Nephron progenitor cell (in vitro differentiated cells): ENCODE measurements at places on chromosomes 6 and 20.

GRCh38 chr6:21527731-21528130 is 65.8 kb upstream of the SOX4 start:
- DNase-seq, result no peak
- H3K4me3 ChIP-seq, result no peak overlapping the region
- no peaks in the 10 kb centered on the region for H3K36me3 ChIP-seq
- no peak overlapping the region for H3K27ac ChIP-seq
- peaks cover 13% of the 10 kb centered on the region for H3K4me1 ChIP-seq

GRCh38 chr6:30006170-30007131 is 54.6 kb upstream of the POLR1H start:
- peak; percentile 33 for DNase-seq
- peaks cover 19% of the 10 kb centered on the region for H3K4me1 ChIP-seq
- H3K4me3 ChIP-seq, result peak overlapping the region; percentile 74
- H3K36me3 ChIP-seq, result peaks cover 25% of the 10 kb centered on the region
- no peak overlapping the region for H3K27ac ChIP-seq

- H3K27ac ChIP-seq, result peak overlapping the region; percentile 11
- peaks cover 11% of the 10 kb centered on the region for H3K36me3 ChIP-seq
- no peak for DNase-seq
- H3K4me1 ChIP-seq, result peaks cover 43% of the 10 kb centered on the region
These were observed 322.2 kb downstream of the NRN1 start for GRCh38 chr6:5684320-5685053.

GRCh38 chr6:131115651-131116050 is 19.6 kb upstream of the AKAP7 start:
- no peak for DNase-seq
- H3K27ac ChIP-seq, result peak overlapping the region; percentile 51
- no peaks in the 10 kb centered on the region for H3K36me3 ChIP-seq

- no peak overlapping the region for H3K27ac ChIP-seq
- DNase-seq, result no peak
- no peaks in the 10 kb centered on the region for H3K4me1 ChIP-seq
- H3K27me3 ChIP-seq, result no peaks in the 10 kb centered on the region
- no peak overlapping the region for H3K4me3 ChIP-seq
- H3K36me3 ChIP-seq, result no peaks in the 10 kb centered on the region
These were observed 39.7 kb downstream of the BTBD9 start for GRCh38 chr6:38599966-38600550.

- H3K27ac ChIP-seq, result peak overlapping the region; percentile 92
- no peak for DNase-seq
- H3K4me3 ChIP-seq, result peak overlapping the region; percentile 92
- no peaks in the 10 kb centered on the region for H3K27me3 ChIP-seq
- H3K36me3 ChIP-seq, result peaks cover 4% of the 10 kb centered on the region
These were observed 1.3 kb downstream of the DSTN start for GRCh38 chr20:17571153-17571527.

GRCh38 chr6:43014434-43014909 is 423 bp downstream of the KLHDC3 start:
- no peak for DNase-seq
- H3K27me3 ChIP-seq, result peaks cover 4% of the 10 kb centered on the region
- H3K4me3 ChIP-seq, result peak overlapping the region; percentile 93
- peaks cover 29% of the 10 kb centered on the region for H3K36me3 ChIP-seq
- H3K27ac ChIP-seq, result peak overlapping the region; percentile 83
- peaks cover 57% of the 10 kb centered on the region for H3K4me1 ChIP-seq

DNA sequence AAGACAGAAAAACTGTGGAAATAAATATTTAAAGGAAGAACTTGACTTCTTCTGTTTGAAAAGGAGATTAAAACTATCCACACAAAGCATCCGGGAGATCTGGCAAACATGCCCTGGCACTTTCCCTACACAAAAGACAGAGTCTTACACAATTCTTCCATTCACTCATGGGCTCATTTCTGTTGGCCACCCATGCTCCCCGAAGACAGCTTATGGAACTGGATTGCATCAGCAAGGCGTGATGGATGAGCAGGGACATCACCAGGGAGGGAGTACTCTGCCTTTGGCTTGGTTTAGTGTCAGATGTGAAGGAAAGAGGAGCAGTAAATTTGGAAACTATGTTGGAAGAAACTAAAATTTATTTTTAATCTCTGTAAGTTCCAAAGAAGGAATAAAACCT is 379.3 kb downstream of the CD109 start:
- H3K27ac ChIP-seq, result no peak overlapping the region
- no peaks in the 10 kb centered on the region for H3K27me3 ChIP-seq
- no peak for DNase-seq
- H3K4me3 ChIP-seq, result no peak overlapping the region
- no peaks in the 10 kb centered on the region for H3K4me1 ChIP-seq

GRCh38 chr20:32521780-32522525 is 63.2 kb downstream of the NOL4L start:
- DNase-seq, result peak; percentile 89
- peaks cover 4% of the 10 kb centered on the region for H3K27me3 ChIP-seq
- no peaks in the 10 kb centered on the region for H3K36me3 ChIP-seq
- peaks cover 79% of the 10 kb centered on the region for H3K4me1 ChIP-seq
- H3K4me3 ChIP-seq, result no peak overlapping the region

DNA sequence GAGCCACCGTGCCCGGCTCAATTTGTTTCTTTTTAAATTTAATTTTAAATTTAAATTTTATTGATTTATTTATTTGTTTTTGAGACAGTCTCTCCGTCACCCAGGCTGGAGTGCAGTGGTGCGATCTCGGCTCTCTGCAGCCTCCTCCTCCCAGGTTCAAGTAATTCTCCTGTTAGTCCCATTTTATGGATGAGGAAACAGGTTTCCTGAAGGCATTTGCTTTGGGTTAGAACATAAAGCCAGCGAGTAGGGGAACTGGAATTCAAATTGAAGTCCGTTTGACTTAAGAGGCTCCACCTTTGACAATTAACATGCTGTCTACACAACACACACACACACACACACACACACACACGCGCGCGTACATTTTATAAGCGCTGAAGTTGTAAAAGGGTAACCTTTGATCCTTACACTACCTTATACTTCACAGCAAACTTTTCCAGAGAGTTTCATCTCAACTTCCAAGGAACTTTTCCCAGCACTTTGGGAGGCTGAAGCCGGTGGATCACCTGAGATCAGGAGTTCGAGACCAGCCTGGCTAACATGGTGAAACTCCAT is 232.0 kb downstream of the BCAS1 start:
- peaks cover 5% of the 10 kb centered on the region for H3K4me1 ChIP-seq
- H3K27ac ChIP-seq, result no peak overlapping the region
- no peak for DNase-seq
- H3K4me3 ChIP-seq, result no peak overlapping the region
- H3K36me3 ChIP-seq, result no peaks in the 10 kb centered on the region

DNA sequence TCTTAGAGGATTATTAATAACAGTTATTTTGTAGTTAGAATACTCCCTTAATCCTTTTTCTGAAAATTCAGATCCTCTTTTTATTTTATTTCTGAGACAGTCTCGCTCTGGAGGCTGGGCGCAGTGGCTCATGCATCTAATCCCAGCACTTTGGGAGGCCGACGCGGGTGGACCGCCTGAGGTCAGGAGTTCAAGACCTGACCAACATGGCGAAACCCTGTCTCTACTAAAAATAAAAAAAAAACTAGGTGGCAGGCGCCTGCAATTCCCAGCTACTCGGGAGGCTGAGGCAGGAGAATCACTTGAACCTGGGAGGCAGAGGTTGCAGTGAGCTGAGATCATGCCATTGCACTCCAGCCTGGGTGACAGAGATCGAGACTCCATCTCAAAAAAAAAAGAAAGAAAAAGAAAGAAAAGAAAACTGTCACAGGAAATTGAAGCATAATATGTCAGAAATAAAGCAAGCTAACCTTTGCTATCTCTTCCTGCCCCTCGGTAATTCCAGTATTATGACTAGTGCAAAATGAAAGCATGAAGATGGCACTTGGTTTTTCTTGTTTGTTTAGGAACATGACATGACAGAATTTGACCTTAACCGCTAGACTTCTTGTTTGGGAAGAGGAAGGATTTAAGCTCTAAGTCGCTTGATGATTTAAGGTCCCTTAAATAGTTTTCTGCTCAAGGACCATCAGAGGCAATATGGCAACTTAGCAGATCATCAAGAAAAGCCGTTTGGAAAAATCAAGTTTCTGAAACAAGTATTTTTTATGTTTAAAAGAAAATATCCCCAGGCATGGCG is 1.8 kb upstream of the RBM39 start:
- H3K4me1 ChIP-seq, result peaks cover 42% of the 10 kb centered on the region
- H3K36me3 ChIP-seq, result peaks cover 25% of the 10 kb centered on the region
- H3K27me3 ChIP-seq, result peaks cover 5% of the 10 kb centered on the region
- H3K4me3 ChIP-seq, result peak overlapping the region; percentile 99

GRCh38 chr20:18978311-18978710 is 164.7 kb downstream of the SCP2D1 start:
- no peak for DNase-seq
- H3K27me3 ChIP-seq, result no peaks in the 10 kb centered on the region
- H3K4me3 ChIP-seq, result no peak overlapping the region
- no peaks in the 10 kb centered on the region for H3K36me3 ChIP-seq
- peaks cover 4% of the 10 kb centered on the region for H3K4me1 ChIP-seq

GRCh38 chr20:35000311-35000921 is 44.7 kb downstream of the MYH7B start:
- no peaks in the 10 kb centered on the region for H3K27me3 ChIP-seq
- H3K4me1 ChIP-seq, result no peaks in the 10 kb centered on the region
- no peak overlapping the region for H3K4me3 ChIP-seq
- H3K36me3 ChIP-seq, result peaks cover 31% of the 10 kb centered on the region

DNA sequence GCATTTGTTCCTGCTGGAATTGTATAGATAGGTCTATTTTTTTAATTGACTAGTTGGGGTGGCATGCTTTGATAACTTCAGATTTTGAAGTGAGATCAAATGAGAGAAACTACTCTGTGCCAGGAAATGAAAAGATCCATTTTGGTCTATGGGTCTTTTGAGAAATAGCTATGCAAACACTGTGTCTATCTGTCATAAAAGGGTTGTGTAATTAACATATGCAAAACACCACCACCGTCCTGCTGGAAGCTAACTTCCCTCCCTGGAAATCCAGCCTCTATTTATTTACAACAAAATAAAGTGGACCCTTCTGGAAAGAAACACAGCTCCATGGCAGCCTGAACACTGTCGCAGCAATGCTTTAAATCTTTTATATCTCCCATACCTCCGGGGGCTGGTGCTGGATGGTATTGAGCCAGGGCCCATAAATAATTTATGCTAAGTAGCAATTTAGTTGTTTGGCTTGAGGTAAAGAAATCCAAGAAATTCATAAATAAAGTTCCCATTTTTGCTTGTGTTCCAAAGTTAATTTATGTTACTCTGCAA is 244.2 kb upstream of the POU3F2 start:
- no peaks in the 10 kb centered on the region for H3K36me3 ChIP-seq
- no peak overlapping the region for H3K27ac ChIP-seq
- no peak for DNase-seq
- peaks cover 31% of the 10 kb centered on the region for H3K4me1 ChIP-seq
- no peaks in the 10 kb centered on the region for H3K27me3 ChIP-seq

DNA sequence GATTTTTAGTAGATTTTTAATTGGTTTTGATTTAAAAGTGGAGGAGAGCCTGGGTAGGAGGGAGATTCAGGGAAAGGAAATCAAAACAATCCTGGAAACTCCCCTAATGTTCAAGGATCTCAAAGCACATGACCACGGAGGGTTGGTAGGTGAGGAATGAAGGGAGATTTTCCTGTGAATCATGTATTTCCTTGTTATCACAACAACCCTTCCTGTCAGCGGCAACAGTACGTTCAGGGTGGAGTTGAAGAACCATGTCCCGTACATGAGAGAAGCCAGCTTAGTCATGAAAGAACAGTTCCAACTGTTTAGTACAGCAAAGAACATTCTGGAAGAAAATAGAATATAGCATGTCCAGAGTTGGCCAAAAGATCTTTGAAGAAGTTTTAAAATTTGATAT is 79.4 kb upstream of the SCAF8 start:
- peak overlapping the region; percentile 66 for H3K27ac ChIP-seq
- DNase-seq, result no peak
- H3K4me3 ChIP-seq, result no peak overlapping the region
- peaks cover 19% of the 10 kb centered on the region for H3K4me1 ChIP-seq
- no peaks in the 10 kb centered on the region for H3K36me3 ChIP-seq

GRCh38 chr6:16950825-16951495 is 150.9 kb upstream of the STMND1 start:
- H3K4me3 ChIP-seq, result no peak overlapping the region
- no peaks in the 10 kb centered on the region for H3K36me3 ChIP-seq
- DNase-seq, result no peak
- peaks cover 29% of the 10 kb centered on the region for H3K4me1 ChIP-seq
- peaks cover 4% of the 10 kb centered on the region for H3K27me3 ChIP-seq

DNA sequence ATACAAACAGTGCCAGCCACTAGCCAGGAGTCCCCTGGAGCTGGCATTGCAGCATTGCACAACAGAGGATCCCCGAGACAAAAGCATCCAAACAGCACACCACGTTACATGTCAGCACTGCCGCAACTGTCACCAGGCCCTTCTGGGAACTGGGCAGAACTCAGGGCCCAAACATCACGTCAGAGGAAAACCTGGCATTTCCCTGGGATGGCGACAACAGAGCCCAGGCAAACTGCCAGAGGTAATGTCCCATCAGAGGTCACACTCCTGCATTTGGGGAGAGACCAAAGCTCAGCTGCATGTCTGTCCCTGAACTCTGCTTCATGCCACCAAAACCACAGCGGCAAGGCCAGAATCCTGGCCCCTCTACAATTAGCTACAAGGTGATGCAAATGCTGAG is 36.3 kb downstream of the PPP1R3G start:
- no peak overlapping the region for H3K27ac ChIP-seq
- no peaks in the 10 kb centered on the region for H3K27me3 ChIP-seq
- H3K36me3 ChIP-seq, result peaks cover 10% of the 10 kb centered on the region

- no peaks in the 10 kb centered on the region for H3K36me3 ChIP-seq
- H3K27ac ChIP-seq, result no peak overlapping the region
- H3K27me3 ChIP-seq, result no peaks in the 10 kb centered on the region
- DNase-seq, result no peak
- peaks cover 13% of the 10 kb centered on the region for H3K4me1 ChIP-seq
These were observed 41.9 kb downstream of the SNHG17 start for GRCh38 chr20:38393259-38393658.

DNA sequence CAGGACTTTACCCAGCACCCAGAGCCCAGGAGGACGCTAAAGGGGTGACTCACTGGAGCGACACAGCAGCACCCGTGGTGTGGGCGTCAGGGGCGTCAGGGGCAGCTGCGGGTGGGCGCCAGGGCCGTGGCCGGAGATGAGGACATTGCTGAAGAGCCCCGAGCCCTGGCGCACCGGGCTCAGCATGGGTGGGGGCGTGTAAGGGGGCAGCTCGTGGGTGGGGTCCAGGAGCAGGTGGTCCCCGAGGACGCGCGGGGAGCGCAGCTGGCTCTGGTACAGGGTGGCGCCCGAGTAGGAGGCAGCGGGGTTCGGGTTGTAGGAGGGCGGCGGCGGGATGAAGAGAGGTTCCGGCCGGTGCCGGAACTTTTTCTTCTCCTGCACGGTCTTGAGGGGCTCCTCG is 41.6 kb upstream of the MRPS10 start:
- H3K36me3 ChIP-seq, result peaks cover 15% of the 10 kb centered on the region
- peaks cover 40% of the 10 kb centered on the region for H3K27me3 ChIP-seq
- H3K27ac ChIP-seq, result no peak overlapping the region
